AML-193 (cell line): ENCODE measurements at places on chromosomes 6 and 20.
A peak's percentile ranks its signal among the peaks of the same experiment; 100 is the strongest.

- DNase-seq, result no peak
Observed at GRCh38 chr6:112927641-112928320, 580.7 kb downstream of the RFPL4B start.

DNA sequence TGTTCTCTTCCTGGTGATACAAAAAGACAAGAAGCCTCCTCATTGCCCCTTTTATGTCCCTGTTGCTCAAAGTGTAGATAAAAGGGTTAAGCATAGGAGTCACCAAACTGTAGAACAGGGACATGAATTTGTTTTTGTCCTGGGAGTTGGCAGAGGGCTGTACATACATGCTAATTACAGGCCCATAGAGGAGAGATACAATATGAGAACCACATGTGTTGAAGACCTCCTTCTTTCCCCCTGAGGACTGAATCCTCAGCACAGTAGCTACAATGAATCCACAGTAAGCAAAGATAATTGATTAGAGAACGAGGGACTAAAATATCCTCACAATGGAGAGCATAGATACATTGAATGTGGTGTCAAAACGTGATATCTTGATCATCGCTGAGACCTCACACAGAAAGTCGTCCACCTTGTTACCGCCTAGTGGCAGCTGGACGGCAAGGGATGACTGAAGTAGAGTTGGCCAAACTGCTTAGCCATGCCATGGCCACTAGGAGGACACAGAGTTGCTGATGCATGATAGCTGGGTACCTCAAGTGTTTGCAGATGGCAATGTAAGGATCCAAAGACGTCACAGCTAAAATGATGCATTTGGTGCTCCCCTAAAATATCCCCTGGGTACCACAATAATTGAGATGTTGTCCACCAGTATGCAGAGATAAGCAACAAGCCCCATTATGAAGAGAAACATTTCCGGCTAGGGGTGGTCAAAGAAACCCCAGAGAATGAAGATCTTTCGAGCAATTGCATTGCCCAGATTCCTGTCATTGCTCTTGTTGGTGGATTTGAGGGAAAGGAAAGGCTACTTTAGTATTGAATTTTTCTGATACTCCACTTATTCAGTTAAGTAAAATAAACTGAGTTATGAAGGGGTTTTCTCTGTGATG lies 15.0 kb downstream of the OR2B3 start:
- peak; percentile 11 for DNase-seq

DNA sequence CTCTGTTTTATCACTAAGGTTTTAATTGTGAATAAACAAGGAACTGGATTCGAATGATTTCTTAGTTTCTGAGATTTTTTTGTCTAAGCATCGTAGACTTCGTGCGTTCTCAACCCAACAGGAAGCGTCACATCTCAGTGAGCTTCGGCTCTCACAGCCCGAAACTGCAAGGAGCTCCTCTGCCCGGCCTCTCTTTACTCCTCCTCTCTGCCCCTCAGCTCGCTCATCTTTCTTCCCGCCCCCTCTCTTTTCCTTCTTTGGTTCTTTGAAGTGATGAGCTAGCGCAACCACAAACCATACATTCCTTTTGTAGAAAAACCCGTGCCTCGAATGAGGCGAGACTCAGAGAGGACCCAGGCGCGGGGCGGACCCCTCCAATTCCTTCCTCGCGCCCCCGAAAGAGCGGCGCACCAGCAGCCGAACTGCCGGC lies 480 bp upstream of the NT5E start:
- no peak for DNase-seq

DNA sequence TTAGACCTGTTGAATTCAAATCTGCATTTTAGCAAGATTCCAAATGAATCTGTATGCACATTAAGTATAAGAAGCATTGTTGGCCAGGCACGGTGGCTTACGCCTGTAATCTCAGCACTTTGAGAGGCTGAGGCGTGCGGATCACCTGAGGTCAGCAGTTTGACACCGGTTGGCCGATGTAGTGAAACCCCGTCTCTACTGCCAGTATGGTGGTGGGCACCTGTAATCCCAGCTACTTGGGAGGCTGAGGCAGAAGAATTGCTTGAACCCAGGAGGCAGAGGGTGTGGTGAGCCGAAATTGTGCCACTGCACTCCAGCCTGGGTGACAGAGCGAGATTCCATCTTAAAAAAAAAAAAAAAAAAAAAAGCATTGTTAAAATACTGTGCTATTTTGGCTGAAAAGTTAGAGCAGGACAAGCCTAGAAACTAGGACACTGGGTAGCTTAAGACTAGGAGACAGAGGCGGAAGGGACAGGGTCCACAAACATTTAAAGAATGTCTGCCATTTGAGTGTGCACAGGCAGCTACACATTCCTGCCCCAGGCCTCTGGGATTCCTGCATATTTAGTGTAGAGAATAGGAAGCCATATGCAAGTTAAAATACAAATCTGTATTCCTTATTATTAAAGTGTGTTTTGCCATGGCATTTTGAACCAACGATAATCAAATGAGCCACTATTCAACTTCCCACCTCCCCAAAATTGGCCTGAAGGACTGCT lies 45.1 kb upstream of the EEF1A1 start:
- DNase-seq, result no peak

DNA sequence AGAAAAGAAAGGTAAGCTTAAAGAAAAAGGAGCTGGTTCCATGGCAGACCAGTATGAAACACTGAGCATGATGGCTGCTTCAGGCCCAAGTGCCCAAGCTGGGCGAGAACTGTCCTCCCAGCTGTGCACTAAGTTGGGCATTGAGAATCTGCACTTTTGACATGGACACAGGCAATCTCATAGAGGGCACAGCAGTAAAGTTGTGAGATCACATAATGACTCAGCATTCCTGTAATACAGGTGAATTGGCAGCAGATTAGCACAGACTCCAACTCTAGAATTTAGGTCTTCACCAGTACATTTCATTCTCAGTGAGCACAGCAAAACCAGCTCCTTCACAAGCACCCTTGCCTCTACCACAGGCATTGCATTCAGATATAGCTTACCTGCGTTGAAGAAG lies 343.4 kb downstream of the PKHD1 start:
- DNase-seq, result no peak

DNA sequence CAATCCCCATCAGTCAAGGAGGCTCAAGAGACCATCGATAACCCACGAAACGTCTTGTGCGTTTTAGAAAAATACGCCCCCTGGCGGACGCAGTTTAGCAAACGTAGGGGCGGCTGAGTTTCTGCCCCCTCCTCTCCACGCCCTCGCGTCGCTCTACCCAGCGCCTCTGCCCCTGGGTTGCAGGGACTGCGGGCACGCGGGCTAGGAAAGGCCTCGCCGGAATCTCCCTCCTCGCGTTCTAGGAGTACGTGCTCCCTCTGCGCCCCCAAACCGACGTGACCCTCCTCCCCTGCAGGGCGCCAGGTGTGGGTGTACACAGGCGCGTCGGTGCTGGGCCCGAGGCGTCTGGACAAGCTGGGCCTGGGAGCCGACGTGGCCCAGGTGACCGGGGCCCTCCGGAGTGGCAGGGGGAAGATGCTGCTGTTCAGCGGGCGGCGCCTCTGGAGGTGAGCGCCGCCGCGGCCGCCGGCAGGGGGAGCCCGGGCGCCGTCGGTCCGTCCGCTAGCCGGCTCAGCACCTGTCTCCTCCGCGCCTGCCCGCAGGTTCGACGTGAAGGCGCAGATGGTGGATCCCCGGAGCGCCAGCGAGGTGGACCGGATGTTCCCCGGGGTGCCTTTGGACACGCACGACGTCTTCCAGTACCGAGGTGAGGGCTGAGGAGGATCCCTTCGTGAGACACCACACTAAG lies 5.3 kb downstream of the MMP9 start:
- peak; percentile 46 for DNase-seq

DNA sequence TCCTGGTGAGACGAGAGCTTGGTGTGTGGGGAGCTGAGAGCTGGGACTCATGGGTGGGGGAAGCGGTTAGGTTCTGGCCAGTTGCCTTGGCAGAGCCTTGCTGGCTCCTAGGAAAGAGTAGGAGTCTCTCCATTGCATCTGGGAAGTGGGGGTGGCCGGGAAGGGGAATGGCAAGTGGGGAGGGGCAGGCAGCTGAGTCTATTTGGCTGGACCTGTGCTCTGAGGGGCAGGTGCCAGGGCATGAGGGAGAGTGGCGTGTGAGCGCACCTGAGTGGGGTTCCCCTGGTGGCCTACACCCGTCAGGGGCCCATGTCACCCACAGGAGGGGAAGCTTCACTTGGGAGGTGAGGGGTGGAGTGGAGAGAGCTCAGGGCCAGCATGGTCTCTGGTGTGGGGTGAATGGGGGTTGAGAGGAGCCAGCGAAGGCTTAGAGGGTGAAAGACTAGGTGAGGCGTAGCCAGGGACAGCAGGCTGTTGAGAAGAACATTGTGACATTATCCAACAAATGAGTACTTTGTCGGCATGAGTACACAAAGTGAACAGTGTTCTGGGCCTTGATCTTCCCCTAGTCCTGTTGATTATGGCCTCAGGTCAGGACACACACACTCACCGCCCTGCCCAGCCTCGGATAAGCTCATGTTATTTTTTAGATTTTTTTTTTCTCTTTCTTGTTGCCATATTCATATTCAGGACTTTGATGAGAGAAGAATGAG lies 59.8 kb downstream of the FAM120B start:
- DNase-seq, result no peak

GRCh38 chr6:161511447-161512095 lies 237.7 kb upstream of the AGPAT4 start:
- DNase-seq, result no peak

- DNase-seq, result no peak
Observed at GRCh38 chr6:112636650-112637262, 289.6 kb downstream of the RFPL4B start.

DNA sequence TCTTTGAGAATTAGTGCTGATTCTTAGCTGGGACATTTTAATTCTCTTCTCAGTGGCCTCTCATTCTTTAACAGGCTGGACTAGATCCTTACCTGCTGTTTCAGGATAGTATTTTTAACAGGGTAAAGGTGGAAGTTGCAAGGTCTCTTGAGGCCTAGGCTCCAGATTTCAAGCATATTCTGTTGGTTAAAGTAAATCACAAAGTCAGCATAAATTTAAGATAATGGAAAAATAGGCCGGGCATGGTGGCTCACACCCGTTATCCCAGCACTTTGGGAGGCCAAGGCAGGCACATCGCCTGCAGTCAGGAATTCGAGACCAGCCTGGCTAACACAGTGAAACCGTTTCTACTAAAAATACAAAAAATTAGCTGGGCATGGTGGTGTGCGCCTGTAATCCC lies 1149.0 kb downstream of the EPHA7 start:
- DNase-seq, result no peak

DNA sequence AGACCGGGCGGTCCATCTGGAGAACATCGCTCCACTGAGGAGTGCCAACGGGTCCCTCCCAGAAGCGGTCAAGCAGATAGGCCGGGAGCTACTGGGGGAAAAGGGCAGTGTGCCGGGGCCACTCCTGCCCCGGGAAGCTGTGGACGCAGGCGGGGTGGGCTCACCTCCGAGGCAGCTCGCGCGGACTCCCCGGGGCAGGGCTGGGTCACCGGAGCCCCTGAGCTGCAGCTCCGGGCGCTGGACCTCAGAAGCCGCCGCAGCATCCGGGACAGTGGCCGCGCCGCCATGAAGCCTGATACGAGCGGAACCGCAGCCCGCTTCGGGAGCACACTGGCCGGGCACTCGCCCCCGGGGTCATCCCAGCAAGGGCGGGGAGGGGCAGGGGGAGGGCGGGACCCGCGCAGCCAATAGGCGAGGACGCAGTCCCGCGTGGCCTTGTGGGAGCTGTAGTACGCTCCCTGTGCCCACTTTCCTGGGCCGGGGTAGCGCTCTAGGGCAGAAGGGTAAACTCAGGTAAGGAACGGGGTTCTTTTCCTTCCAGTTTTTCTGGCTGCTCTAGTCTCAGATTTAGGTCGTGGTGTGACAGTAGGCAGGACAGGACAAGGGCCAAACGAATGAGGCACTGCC lies at the start of gene MOCS1:
Gene MOCS1, minus strand, starts transcription at position 332 of the 627 bp plus-strand sequence. Its CDS starts 45 bp downstream, at position 287.
- DNase-seq, result no peak

DNA sequence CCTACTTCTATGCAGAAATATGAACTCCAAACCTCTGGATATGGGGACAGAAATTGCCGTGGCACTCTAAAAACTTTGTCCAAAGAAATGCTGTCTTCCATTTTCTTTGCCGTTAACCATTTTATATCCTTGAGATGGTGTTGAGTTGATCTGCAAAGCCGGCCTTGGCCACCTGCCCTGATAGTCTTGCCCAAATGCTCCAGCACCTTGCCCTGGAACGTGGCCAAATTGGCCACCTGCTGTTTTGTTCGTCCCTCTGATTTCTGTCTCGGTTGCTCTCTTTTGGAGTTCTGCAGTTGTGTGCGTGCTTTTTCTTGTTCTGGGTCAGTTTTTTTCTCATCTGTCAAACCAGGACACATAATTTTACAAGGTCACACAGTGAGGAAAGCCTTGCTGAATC lies 239.7 kb upstream of the GMDS start:
- no peak for DNase-seq
